ENCODE measurements at places on chromosomes 13 and 19. TPM values are rescaled to one million over a fixed set of nuclear protein-coding genes. Genes with fewer than 3 reads are reported as not detected.
A peak's percentile ranks its signal among the peaks of the same experiment; 100 is the strongest.

DNA sequence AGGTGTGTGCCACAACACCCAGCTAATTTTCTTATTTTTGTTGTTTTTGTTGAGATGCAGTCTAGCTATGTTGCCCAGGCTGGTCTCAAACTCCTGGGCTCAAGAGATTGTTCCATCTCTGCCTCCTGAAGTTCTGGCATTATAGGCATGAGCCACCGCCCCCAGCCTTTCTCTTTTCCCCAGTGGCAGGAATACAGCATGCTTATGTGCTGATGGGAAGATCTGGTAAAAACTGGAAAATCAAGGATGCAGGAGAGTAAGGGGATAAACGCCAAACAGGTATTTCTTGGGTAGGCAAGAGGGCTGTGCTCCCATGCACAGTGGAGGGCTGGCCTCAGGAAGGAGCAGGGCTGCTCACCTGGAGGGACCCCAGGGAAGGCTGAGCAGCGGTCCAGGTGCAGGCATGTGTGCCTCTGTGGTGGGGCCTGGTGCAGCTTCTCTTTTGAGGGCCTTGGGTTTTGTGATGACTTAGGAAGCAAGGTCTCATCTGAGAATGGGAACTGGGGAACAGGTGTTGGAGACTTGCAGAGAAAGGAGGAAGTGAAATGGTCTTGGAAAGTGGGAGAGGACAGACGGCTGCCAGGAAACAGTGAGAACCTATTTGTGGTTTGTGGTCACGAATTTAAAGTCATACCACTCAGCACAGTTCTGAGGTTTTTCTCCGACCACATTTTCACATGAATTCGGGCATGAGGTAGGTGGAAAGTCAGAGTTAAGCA lies 106.5 kb downstream of the TEX26 start:
- H3K36me3 ChIP-seq, result no peaks in the 10 kb centered on the region
- no peak overlapping the region for H3K27ac ChIP-seq
- no peak overlapping the region for H3K4me3 ChIP-seq
- no peak for DNase-seq
- H3K4me1 ChIP-seq, result peaks cover 1% of the 10 kb centered on the region

- H3K27ac ChIP-seq, result no peak overlapping the region
- peaks cover 21% of the 10 kb centered on the region for H3K4me1 ChIP-seq
- no peak for DNase-seq
- no peaks in the 10 kb centered on the region for H3K27me3 ChIP-seq
These were observed 1.1 kb downstream of the RUBCNL start for GRCh38 chr13:46385946-46386345.

DNA sequence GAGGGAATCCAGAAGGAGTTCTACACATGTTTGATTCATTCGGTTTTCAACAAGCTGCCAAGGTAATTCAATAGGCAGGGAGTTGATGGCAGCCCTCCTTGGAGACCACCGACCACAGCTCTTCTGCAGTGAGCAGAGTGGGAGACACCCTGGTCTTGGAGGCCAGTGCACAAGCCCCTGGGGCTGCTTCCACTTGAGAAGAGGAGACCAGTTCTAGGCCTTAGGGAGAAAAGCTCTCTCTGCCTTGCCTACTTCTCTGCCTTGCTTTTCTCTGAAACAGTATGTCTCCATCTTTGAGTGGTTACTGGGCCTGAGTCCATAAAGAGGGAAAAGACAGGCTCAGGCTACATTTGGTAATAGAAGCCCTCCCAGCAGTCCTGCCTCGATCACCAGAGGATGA lies 671.9 kb downstream of the UQCRFS1 start:
- no peak for DNase-seq
- no peak overlapping the region for H3K4me3 ChIP-seq
- no peak overlapping the region for H3K27ac ChIP-seq
- H3K27me3 ChIP-seq, result no peaks in the 10 kb centered on the region

- no peaks in the 10 kb centered on the region for H3K36me3 ChIP-seq
- no peak overlapping the region for H3K4me3 ChIP-seq
- H3K4me1 ChIP-seq, result peaks cover 35% of the 10 kb centered on the region
- H3K27ac ChIP-seq, result peak overlapping the region; percentile 69
- no peaks in the 10 kb centered on the region for H3K27me3 ChIP-seq
These were observed 103.2 kb downstream of the GADD45B start for GRCh38 chr19:2578901-2579677.

DNA sequence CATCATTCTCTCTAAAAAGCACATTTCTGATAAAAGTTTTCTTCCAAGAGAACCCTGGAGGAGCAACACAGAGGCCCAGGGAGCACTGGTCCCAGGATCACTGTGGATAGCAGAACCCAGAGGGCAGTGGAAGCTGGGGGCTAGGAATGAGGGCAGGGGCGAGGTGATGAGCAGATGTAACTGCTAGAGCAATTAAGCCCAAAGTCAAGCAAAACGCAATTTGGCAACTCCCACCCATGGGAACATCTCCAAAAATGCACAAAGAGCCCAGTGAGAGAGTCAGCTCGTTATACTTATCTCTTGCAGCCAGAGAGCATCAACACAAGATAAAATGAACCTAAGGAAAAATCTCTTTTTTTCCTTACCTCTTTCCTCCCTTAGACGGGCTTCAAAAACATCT lies 284.2 kb downstream of the TBC1D4 start:
- no peak for DNase-seq
- H3K4me3 ChIP-seq, result no peak overlapping the region
- H3K27ac ChIP-seq, result no peak overlapping the region
- no peaks in the 10 kb centered on the region for H3K4me1 ChIP-seq
- H3K27me3 ChIP-seq, result no peaks in the 10 kb centered on the region

GRCh38 chr19:33311326-33311682 lies 9.0 kb upstream of the CEBPA start:
- no peak overlapping the region for H3K4me3 ChIP-seq
- no peaks in the 10 kb centered on the region for H3K36me3 ChIP-seq
- peaks cover 40% of the 10 kb centered on the region for H3K4me1 ChIP-seq
- no peaks in the 10 kb centered on the region for H3K27me3 ChIP-seq
- peak overlapping the region; percentile 42 for H3K27ac ChIP-seq
- peak; percentile 70 for DNase-seq

DNA sequence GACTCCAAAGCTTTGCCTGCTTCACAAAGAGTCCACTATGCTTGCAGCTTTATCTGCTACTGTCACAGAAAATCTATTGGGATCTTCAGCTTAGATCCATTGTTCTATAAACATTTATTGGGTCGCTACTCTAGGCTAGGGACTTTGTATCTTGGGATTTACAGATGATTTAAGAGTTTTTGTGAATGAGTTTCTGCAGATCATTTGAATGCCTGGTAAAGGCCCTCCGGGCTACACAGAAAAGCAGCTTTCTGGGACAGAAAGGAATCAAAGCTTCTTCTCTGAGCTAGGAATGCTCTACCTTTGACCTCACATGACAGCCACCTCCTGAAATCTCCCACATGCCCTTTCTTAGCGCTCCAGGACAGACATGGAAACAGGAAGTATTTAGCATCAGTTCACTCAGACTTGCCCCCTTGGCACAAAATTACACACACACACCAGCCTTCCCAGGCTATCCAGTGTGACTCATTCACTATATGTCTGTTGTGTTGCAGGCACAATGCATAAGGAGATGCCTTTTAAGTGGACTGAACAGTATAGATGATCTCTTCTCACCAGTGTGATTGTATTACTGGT lies 492.4 kb downstream of the DACH1 start:
- no peaks in the 10 kb centered on the region for H3K36me3 ChIP-seq
- no peak for DNase-seq
- H3K4me3 ChIP-seq, result no peak overlapping the region

Gene SHD
- total RNA-seq, result not detected

Gene ADGRE1
- total RNA-seq, result not detected
